ENCODE measurements at places on chromosomes 5 and 9. TPM values are rescaled to one million over a fixed set of nuclear protein-coding genes. Genes with fewer than 3 reads are reported as not detected.

- no peak for DNase-seq
Measured at GRCh38 chr9:21997480-21997879, 2.9 kb downstream of the CDKN2B-AS1 start.

DNA sequence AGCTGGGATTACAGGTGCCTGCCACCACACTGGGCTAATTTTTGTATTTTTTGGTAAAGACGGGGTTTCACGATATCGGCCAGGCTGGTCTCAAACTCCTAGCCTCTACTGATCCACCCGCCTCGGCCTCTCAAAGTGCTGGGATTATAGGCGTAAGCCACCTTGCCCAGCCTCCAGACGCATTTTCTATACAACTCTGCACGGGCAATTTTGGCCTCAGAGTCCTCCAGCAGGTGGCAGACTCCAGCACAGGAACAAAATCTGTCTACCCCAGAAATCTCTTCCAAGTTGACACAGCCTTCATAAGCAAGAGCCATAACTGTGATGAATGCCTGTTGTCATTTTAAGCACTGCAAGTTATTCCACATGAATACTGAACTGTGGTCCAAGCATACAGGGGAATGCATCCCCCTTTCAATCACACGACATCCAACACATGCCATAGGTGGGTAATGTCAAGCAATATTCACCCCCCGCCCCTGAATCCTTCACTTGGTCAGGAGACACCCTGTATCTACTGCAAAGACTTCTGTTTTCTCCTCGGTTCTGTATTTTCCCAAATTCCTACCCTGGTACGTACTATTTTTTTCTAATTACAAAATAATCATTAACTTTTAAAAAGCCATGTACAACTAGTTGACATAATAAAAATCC is 50.8 kb downstream of the ALDH7A1 start:
- no peak for DNase-seq

DNA sequence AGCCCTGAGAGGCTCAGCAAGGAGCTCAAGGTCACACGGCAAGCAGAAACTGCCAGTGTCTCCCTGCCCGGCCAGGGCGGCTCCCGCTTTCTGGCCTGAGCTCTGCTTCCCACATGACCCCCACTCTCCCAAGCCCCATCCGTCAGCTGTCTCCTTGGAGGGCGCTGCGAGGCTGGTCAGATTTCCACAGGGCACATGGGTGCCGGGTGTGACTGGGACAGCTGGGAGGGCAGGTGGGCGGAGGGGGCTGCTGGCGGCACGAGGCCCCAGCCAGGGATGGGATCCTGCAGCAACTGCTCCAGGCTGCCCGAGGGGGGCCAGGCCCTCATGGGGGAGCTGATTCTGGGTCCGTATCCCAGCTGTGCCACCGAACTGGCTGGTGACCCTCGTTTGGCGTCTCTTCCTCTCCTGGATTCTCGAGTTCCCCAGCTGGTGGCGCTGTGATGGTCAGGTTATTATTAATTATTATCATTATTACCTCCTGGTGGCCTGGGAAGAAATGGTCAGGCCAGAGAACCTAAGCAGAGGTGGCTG is 12.9 kb upstream of the WDR38 start:
- no peak for DNase-seq

DNA sequence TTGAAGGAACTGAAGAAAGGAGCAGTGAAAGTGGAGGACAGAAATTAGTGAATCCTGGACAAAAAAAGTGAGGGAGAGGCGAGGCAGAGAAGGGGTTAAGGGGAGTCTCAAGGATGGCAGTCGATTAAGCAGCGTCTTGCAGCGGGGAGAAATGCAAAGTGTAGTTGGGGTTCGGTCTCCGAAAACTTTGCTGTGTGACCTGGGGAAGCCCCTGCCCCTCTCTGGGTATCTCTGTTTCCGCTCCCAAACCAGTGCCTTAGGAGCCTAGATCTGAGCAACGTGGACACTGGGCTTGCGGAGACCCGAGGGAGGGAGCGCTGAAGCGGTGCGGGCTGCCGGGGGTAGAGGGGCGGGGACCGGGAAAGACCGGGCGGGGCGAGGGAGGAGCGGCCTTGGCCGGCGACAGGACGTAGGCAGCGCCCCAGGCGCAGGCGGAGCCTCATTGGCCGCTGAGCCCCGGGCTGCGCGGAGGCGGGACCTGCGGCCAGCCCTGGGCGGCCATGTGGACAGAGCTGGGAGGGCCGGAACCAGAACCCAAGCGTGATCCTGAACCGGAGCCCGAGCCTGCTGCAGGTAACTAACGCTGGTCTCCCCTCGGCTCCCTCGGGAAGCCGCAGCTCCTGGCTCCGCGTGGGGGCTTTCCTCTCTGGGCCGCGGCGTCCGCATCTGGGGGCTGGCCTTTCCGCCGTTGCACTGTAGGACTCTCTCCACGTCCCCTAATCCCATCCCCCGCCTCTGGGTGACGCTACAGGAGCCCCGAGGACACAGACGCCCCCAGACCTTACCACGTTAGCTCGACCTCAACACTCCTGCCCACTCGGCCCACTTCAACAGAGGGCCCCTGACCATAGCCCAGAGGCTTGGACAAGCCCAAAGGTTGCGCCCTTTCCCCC is at the start of gene ALDH1B1:
TSS of gene ALDH1B1 (plus strand) at position 468 of the 893 bp plus-strand sequence. CDS start 3,047 bp downstream, outside the sequence.
- peak; percentile 86 for DNase-seq

DNA sequence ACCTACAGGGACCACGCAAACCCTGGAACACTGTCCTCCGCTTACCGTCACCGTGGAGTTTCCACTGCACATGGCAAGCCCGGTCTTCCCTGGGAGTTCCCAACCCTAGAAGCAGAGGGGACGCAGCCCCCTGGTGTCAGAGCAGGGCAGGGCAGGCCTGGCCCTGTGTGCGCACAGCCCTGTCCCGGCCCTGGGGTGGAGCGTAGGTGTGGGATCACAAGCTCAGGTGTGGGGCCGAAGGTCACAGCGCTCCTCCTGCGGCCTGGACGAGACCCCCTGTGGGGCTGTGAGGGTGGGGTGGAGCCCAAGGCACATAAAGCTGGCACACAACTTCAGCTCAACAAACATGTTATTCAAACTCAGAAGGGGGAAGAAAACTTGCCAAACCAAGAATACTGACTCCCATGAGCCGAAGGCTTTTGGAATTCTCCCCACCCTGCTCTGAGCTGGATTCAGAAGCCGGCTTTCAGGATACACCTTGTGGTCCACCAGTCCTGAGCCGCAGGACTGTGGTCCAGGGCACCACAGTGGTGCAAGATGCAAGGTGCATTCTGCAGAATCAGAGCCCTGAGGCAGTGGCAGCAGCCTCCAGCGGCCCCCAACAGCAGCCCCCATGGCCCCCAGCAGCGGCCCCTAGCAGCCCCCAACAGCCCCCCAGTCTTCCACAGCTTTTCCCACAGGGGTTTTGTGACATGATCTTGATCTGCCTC is 11.8 kb upstream of the EXOC3 start:
- no peak for DNase-seq

DNA sequence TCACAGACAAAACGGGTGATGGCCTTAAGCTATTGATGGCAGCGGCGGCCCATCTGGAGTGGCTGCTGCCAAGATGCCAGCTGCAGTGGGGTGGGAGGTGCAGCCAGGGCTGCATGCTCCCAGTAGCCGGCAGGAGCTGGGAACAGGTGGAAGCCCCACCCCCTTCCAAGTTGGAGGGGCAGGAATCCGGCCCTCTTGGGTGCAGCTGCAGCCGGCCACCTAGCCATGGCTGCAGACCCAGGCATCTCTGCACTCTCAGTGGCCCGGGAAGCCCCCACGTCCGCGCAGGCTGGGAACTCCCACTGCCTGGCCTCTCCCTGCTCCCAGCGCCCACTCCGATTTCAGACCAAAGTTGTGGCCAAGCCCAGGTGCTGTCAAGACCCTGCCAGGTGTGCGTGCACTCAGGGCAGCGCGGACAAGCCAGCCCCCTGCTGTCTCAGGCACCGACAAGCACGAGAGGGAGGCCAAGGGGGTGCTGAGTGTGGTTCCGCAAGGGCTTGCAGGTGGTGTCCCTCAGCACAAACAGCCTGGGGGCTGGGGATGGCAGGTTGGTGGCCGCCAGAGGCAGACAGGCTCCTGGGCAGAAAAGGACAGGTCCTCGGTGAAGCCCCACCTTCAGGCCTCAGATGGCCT is 115.1 kb upstream of the TSLP start:
- no peak for DNase-seq

DNA sequence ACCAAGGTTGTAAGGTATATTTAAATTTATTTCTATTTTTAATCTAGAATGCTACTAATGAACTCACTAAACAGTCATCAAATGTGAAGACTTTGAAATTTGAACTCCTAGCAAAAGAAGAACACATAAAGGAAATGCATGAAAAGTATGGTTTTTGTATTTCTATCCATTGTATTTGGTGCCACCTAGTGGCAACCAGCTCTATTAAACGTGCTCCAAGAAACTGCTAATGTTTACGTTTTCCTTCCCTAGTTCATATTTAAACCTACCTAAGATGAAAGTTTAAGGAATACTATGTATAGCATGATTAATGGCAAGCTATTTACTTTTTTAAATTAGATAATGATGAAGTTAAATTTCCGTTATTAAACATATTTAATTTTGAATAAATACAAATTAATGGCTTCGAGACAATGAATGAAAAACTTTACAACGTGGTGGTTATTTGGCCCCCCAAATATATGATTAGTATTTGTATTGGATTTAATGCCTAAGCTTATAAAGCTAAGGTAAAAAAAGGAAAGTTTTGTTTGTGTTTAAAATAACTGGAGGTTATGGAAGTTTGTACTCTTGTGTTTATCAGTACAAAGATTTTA is 115.9 kb upstream of the SH3GL2 start:
- DNase-seq, result peak; percentile 89

- DNase-seq, result no peak
Measured at GRCh38 chr9:92550765-92551164, 15.0 kb upstream of the ECM2 start.

DNA sequence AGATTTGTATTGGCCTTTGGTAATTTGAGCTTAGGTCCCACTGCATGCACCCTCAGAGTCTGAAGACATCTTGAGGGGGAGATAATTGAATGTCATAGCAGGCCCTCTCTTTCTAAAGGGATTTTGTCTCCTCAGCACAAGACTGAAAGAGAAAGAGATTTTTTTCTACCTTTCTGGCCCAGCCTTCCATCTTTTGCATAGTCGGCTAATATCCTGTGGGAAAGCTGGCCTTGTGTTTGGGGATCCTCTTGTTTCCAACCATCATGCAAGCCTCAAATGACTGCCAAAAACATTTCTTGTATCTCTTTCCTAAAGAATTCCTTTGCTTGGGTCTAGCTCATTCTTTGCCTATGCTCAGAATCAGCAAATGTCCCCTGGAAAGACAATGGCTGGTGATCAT is 42.0 kb upstream of the CDK5RAP2 start:
- DNase-seq, result no peak

DNA sequence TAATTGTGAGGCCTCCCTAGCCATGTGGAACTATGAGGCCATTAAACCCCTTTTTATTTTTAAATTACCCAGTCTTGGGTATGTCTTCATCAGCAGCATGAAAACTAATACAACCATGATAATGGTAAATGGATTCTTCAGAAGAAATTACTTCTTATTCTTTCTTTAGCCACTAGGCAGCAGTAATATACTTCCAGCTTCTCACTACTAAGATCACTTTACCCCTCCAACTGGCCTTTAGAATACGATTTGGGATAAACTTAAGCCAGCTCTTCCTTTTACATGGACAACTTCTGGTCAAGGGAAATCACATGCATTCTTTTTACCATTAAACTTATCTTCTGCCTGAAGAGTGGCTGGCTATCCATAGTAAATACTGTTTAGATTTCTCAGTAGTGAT is 355.4 kb downstream of the MAN2A1 start:
- no peak for DNase-seq

- DNase-seq, result no peak
Measured at GRCh38 chr5:95042037-95042436, 242.9 kb downstream of the MCTP1 start.

DNA sequence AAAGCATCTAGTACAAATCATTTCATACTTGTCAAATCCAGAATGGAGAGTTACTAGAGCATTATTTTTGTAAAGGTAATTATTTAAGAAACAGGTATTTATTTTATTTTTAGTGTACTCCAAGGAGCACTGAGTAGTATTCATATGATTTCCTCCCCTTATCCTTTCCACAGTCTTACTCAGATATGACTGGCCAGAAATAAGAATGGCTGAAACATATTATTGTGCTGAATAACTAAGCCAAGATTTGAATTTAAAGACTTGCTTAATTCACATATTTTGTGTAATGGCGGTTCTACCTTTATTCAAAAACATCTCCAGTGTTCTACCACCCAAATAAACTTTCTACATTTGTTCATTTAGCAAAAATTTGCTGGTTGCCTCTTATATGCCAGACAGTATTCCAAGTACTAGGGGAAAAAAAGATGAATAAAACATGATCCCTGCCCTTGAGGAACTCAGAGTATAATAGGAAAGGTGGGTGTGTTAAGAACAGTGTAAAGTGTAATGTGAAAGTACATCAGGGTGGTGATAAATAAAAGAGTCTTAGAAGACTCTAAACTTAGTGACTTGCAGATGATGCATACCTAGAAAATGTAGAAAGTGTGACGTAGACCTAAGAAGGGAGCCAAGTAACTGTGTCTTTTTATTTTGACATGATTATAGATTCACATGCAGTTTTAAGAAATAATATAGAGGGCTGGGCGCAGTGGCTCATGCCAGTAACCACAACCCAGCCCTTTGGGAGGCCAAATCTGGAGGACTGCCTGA is 110.4 kb upstream of the GRHPR start:
- DNase-seq, result no peak

DNA sequence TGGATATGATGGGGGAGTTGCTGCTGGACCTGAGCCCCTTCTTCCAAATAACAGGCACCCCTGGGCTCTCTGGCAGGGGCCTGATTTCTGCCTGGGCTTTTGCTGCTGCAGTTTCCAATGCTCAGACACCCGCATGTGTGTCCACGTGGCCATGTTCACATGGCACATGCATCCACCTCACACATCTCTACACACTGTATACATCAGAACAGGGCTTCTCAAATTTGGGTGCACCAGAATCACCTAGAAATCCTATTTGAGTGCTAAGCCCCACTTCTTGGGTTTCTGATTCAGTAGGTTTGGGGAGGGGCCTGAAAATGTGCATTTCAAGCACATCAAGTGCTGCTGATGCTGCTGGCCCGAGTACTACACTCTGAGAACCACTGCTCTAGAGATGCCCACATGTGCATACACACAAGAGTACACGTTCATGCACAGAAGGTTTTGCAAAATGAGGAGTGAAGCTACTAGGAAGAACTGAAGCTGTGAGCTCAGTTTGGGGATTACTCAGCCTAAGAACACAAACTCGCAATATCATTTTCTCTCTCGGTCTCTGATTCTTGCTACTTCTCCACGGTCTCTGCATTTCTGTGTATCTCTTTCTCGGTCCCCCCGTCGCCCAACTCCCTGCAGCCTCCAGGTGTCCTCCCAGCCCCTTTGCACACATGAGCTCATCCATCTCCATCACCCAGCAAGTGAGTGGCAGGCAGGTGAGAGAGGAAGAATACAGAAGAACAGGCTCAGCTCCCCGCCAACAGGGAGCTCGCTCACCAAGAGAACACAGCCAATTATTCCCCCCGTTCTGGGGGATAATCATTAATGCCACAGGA is 97.0 kb downstream of the PCDH1 start:
- no peak for DNase-seq

GRCh38 chr9:94065535-94065961 is 18.7 kb upstream of the PTPDC1 start:
- peak; percentile 84 for DNase-seq

- DNase-seq, result no peak
Measured at GRCh38 chr9:1034271-1034670, 15.9 kb upstream of the DMRT2 start.

GRCh38 chr5:147454996-147455677 is 54.7 kb downstream of the DPYSL3 start:
- DNase-seq, result peak; percentile 74

The PCDH12 gene
- 34.2 TPM for total RNA-seq

The STK32A gene
- 7.1 TPM for total RNA-seq

The PITX1 gene
- 0.55 TPM for total RNA-seq

The PRSS3 gene
- 1.3 TPM for total RNA-seq

The SPDL1 gene
- 13.4 TPM for total RNA-seq

All from lung (tissue), 17 donors.